ENCODE measurements at places on chromosomes 12 and 14.

GRCh38 chr12:2185751-2186341 lies 133.1 kb downstream of the CACNA1C start:
- no peak for DNase-seq

- DNase-seq = peak; percentile 53
Measured at GRCh38 chr12:119938049-119938667, 50.9 kb upstream of the BICDL1 start.

DNA sequence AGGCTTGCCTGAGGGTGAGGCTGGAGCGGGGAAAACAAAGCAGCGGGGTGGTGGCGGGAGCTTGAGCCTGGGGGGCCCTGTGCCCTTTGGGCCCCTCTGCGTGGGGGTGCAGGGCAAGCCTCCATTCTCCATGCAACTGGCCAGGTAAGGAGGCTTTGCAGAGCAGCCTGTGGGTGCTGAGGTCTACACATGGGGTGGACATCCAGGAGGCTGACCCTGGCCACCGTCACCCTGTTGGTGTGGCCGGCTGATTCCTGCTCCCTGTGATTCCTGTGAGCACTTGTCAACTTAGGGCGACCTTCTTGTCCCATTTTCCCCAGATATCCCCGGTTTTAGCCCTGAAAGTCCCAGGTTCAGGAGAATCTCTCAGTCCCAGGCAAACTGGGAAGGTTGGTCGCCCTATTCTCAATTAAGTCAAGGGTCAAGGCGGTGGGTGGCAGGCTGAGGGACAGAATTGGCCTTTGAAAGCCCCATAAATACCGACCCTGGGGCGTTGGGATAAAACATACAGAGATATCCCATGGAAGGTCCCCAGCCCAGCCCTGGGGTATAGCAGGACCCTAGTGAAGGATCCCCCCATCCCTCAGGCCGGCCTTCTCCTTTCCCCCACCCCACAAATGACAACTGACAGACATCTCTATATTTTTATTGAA lies 70.5 kb downstream of the PRIMA1 start:
- DNase-seq = no peak

- DNase-seq = no peak
Measured at GRCh38 chr12:96198965-96199364, 4.8 kb downstream of the ELK3 start.

DNA sequence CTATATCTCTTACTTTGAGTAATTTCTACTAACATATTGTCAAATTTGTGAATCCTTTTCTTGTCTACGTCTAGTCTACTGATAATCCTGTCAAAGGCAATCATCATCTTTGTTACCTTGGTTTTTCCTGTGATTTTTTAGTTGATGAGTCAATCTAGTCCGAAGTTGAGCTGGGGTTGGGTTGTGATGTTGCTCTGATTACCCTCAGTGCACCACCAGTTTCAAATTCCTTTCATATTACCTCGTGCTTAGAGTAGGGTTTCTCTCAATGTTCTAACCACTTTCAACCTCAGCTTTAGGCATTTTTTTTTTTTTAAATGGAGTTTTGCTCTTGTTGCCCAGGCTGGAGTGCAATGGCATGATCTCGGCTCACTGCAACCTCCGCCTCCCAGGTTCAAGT lies 186.8 kb downstream of the BTG1 start:
- no peak for DNase-seq

- no peak for DNase-seq
Measured at GRCh38 chr12:100987552-100988521, 193.3 kb downstream of the ANO4 start.

DNA sequence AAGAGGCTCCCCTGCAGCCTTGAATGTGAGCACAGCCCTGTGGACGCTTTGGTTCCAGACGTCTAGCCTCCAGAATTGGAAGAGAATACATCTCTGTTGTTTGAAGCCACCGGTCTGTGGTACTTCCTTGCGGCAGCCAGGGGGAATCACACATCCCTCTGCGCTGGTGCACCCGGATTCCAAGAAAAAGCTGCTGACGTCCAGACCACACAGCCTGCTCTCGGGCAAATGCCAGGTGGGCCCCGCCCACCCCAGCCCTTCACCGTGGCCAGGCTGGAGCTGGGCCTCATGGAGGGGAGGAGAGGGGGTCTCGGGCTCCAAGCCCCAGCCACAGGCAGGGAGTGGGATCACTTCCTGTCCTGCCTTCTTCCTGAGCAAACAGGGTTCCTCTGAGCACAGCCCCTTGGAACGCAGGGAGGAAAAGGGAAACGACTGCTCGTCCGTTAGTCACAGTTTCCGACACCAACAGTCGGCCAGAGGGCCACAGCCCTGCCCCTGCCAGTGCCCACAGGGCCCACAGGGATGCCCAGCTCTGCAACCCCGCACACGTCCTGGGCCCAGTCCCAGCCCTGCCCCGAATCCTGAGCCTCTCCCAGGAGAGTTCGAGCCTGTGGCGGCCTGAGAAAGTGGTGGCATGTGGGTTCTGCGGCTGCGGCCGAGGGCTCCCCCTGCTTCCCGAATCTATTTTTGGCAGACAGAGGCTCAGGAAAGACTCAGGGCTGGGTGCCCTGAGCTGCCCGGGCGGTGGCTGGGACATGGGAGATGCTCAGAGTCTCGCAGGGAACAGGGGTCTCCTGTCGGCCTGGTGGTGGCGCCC lies 85.3 kb downstream of the RFLNA start:
- no peak for DNase-seq

DNA sequence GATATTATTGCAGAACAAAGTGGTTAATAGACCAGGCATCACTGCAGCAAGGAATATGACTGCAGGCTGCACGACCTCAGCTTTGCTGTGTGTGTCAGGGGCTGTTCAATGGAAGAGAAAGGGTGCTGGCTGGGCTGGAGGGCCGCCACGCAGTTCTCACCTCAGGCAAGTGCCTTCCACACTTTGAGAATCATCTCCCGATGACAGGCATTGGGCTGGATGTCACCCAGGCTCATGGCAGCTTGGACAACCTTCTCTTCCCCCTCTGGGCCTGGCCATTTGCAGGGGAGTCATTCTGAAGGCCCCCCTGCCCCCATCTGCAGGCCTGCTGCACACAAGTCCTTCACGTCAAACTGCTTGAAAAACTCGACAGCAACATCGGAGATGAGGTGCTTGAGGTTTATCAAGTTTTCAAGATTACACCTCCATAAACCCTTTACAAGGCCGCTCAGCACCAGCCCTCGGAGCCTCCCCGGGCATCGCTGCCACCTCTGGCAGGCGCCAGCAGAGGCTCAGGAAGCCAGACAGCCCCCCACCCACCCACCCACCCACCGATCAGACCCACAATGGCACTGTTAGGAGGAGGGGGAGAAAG lies 165.9 kb upstream of the GSC start:
- DNase-seq = no peak

GRCh38 chr14:39233680-39234326 lies at the start of gene MIA2:
TSS of gene MIA2 (plus strand) at chr14:39233915. CDS start at chr14:39234115, 200 bp downstream.
- DNase-seq = no peak

- no peak for DNase-seq
Measured at GRCh38 chr12:57119294-57120085, 8.3 kb upstream of the STAT6 start.

DNA sequence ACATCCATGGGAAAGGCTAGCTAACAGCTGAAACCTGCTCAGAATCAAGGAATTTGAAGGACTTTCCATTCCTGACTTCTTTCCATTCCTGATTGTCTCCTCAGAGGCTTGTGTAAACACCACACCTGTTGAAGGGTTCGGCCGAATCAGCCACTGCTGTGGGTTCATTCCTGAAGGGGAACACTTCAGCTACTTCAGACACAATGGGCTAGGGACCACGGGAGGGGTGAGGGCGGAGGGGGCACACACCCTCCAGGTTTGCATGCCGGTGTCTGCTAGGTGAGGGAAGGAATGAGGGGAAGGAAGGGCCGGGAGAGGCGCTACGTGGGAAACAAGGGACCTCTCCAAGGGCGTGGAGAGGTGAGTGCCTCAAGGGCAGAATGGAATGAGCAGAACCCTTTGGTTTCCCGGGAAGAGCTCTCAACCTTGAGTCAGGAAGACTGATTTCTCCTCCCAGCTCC lies 1.3 kb downstream of the GPRC5A start:
- no peak for DNase-seq

DNA sequence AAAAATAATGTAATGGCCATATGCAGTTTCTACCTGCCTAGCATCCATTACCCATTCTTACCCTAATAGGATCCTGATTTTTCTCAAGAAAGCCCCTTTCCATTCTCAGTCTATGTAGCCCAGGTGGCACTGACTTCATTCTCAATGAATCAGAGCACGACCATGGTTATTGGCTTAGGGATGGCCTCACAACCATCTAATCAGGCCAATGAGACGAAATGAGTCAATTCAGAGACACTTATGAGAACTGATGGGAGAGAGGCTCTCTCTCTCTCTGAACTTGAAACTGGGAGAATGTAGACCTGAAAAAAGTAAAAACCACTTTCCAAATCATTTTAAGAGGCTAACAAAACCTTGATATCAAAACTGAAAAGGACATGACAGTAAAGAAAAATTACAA lies 45.3 kb upstream of the OXA1L start:
- no peak for DNase-seq

DNA sequence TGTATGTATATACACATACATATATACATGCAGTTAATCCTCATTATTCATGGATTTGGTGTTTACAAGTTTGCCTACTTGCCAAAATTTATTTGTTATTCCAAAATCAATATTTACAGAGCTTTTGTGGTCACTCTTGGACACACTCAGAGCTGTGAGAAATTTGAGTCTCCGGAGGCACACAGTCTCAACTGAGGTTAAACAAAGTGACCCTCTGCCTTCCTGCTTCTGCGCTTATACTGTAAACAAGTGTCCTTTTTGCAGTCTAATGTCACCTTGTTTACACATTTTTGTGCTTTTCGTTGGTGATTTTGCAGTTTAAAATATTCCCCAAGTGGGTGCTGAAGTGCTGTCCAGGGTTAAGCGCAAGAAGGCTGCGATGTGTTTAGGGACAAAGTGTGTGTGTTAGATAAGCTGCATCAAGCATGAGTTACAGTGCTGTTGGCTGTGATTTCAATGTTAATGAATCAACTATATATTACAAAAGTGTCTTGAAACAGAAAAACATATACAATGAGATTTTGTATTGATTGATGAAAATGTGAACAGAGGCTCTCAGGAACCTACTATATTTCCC lies 13.1 kb upstream of the LTA4H start:
- DNase-seq = no peak

GRCh38 chr14:58098507-58098906 lies 53.5 kb downstream of the ARMH4 start:
- DNase-seq = no peak

DNA sequence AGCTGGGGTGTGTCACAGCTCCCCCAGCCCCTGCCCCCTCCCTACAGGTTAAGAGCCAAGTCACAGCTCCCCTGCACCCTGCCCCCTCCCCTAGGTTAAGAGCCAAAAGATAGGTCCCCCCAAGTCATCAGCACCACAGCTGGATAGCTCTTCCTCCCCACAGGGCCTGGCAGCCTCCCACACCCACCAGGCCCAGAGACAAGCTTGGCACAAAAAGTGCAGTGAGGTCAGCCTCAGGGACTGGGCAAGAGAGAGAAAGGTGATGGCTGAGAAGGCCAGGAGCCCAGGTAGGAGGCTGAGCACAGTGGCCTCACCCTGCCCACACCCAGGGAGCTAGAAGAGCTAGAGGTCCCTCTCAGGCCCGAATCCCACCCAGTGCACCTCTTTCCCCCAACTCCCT lies 8.7 kb downstream of the ITGA7 start:
- DNase-seq = no peak

GRCh38 chr14:68401855-68402254 lies 391.0 kb downstream of the ZFP36L1 start:
- DNase-seq = no peak

GRCh38 chr14:91405241-91405721 lies 12.3 kb downstream of the CCDC88C start:
- DNase-seq = no peak

DNA sequence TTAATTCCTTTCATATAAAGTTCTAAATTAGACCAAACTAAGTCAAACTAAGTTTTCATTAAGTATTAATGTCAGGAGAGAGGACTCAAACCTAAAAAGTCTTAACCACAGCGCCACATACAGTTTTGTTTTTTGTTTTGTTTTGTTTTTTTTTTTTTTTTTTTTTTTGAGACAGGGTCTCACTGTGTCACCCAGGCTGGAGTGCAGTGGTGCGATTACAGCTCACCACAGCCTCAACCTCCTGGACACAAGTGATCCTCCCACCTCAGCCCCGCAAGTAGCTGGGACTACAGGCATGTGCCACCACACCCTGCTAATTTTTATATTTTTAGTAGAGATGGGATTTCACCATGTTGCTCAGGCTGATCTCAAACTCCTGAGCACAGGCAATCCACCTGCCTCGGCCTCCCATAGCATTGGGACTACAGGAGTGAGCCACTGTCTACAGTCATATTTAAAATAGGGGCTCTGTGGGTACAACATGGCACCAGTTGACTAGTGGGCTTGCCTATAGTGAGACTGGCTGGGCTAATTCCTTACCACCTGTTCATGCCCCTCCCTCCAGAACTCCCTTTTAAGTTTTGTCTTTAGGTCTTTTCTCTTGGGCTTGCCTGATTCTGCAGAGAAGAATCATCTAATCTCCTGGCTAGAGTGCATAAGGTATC lies 110.2 kb downstream of the PPP2R5E start:
- no peak for DNase-seq

DNA sequence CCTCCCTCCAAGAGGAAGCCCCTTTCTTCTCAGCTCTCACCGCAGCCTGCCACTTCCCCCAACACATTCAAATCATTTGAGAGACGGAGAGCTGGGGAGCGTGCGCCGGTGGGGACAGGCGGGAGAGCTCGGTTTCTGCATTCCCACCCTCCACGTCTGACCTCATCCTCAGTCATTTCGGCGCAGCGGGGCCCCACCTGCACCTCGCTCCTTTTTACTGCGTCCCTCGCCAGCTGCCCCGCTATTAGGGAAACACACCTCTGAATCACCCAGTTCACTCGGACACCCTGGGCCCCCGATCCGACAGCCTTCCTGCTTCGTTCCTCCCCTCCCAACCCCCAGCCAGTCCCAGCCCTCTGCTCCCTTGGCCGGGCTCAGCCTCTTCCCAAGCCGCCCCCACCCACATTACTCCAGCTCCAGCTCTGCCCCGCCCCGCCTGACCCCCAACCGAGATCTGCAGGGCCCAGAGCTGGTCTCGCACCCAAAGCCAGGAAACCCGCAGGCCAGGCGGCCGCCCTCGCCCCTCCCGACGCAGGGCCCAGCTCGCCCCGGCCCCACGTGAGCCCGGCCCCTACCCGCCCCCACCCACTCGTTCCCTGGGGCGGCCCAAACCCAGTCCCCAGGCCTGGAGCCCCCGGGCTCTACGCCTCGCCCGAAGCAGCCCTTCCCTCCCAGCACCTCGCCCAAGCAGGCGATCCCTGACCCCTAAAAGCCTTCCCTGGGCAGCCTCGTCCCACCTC lies 783 bp downstream of the CORO1C start:
- no peak for DNase-seq

- no peak for DNase-seq
Measured at GRCh38 chr12:64256166-64256800, 34.2 kb upstream of the KICS2 start.

All from D721Med (cell line).